ENCODE measurements at places on chromosomes 2 and 18.
A peak's percentile ranks its signal among the peaks of the same experiment; 100 is the strongest.

GRCh38 chr18:45745817-45746461 lies 22.0 kb downstream of the SLC14A1 start:
- no peak for DNase-seq

DNA sequence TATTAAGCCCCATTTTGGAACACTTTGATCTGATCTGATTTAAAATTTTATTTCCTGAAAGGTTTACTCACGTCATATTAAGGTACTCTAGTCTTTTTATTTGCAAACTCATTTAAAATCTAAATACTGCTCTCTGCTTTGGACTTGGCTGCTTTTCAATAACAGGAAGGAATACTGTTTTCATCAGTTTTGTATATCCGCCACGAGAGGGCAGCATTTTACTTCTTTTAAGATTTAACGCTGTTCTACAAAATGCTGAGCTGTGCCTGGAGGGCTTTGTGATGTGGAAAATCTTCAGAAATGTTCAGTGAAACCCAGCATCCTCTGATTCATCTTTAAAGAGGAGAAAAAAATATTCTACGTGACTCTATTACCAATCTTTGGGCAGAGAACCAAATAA lies 37.5 kb upstream of the SLC38A11 start:
- peak; percentile 78 for DNase-seq

GRCh38 chr2:8998418-8999101 lies 4.9 kb downstream of the MBOAT2 start:
- DNase-seq: no peak

GRCh38 chr18:44881461-44882162 lies 200.9 kb downstream of the SETBP1 start:
- no peak for DNase-seq

DNA sequence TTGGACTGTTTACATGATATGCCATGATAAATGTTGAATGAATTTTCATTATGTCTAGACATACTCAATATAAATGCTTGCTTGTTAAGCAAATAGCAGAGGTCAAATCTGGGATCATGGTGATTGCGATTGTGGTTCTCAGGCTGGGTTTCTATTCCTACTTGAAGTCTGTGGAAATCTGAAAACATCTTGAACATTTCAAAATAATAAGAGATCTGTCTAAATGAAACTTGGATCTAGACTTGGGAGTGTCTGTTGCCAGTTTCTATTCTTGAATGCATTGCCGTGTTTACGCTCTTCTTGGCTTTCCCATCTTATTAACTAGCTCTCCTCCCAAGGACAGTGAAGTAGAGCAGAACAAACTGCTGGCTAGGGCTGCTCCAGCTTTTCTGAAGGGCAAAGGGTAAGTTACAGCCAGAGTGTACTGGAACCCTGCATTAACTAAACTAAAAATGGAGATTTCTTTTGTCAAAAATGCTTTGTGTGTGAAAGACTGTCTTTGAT lies 127.7 kb downstream of the DTNA start:
- no peak for DNase-seq

DNA sequence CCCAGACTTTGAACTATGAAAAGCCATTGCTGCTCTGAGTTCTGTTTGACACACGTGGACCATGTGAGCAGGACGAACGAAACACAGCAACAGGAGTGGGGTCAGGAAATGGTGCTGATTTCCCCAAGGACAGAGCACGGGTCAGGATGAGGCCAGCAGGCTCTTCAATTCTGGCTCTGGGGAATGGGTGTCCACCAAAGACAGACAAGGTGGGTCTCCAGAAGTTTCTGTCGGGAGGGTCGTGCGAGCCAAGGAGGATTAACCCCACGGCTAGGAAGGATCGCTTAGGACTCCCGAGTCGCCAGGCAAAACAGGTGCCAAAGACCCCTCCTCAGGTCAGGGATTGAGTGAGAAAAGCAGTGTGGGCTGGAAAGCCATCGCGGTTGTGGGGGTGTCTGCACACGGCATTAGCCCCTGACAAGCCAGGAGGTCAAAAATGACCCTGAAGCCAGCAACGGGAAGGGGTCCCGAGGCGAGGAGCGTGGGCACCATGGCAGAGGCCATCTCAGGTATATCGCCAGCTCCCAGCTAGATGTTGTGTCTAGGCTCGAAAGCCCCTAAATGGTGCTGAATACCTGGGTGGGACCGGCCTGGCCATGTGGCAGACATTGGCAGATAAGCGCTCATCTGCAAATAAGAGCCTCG lies 213.9 kb upstream of the SALL3 start:
- no peak for DNase-seq

- no peak for DNase-seq
Measured at GRCh38 chr2:147810883-147811765, 33.7 kb upstream of the ACVR2A start.

DNA sequence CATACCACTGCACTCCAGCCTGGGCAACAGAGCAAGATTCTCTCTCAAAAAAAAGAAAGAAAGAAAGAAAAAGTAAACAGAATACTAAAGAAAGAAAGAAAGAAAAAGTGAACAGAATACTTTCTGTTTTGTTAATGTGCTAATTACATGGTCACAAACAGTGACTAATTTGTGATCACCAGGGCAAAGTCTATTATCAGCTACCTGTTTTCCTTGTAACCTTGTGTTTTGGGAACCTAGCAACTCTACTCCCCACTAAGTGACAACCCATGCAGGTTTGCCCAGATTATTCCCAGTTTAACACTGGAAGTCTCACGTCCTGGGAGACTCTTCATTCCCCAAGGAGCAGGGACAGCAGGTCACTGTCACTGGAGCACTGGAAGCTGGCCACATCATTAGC lies 16.7 kb upstream of the UGT1A9 start:
- DNase-seq: no peak

GRCh38 chr18:66428795-66429194 lies 175.1 kb downstream of the CDH19 start:
- no peak for DNase-seq

DNA sequence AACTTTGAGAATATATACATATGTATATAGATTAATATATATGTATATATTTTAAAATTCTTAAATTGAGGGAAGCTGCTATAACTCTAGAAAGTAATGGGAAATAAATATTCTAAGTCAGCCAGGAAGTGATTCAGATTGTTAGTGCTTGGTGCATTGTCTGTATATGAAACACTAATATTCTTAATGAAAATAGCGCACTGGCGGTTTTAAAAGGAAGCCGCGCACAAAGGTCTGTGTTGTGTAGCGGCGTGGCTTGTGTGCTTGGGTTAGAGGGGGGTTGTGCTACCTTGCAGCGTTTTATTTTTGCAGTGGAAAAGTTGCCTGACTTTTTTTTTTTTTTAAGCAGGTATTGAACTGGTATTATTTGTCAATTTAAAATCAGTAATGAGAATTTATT lies 11.3 kb downstream of the TSHZ1 start:
- no peak for DNase-seq

DNA sequence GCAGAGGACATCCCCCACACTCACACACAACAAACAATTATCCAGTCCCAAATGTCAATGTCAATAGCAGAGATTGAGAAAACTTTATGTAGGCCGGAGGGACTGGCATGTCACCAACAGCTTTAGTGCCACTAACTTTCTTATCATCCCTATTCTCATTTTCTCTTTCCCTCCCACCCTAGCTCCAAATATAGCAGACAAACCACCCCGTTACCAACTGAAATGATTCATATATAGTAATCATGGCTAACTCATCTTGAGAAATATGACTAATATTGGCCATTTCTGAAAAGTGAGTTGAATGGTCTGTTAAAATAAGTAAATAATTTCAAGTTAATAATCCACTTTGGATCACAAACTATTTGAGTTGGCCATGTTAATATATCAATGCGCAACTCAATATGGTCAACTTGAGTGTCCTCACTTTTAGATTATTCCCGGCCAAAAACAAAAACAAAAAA lies 242.1 kb upstream of the RND3 start:
- no peak for DNase-seq

- DNase-seq: no peak
Measured at GRCh38 chr2:36354811-36355150, 797 bp upstream of the CRIM1 start.

DNA sequence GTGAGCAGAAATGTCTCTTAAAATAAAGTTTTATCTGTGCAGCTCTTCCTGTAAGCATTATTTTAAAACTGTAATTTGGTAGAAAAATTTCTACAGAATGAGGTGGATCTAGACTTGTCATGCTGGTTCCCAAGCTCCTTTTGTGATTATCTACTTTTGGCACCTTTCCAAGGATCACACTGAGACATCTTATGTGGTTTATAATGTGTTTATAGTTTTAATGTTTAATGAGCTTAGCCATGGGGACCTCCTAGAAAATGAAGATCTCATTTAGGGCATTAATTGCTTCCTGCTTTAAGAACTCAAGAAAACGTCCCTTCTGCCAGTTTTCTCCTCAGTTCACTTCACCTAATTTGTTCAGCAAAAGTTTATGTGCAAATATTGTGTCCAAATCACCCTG lies 468.4 kb downstream of the SUCLG1 start:
- DNase-seq: no peak

Data from HAP-1 (cell line).